ENCODE measurements at places on chromosomes 4 and X.

DNA sequence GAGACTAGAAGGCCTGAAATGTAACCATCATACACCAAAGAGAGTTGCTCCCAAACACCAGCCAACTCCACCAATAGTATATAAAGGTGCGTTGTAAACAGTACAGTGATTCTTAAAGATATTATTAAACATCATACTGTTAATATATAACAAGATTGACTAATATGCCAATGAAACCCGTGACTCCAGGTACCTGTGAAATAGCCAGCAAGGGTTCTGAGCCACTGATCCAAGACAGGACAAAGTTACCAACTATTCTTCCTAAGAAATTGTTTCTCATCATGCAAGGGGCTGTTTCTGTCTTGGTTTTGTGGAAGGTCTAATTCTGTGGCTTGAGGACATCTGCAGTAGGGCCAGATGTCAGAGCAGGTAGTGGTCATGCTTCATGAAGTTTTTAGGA, 47.2 kb downstream of the FHL1 start:
- DNase-seq, result no peak

DNA sequence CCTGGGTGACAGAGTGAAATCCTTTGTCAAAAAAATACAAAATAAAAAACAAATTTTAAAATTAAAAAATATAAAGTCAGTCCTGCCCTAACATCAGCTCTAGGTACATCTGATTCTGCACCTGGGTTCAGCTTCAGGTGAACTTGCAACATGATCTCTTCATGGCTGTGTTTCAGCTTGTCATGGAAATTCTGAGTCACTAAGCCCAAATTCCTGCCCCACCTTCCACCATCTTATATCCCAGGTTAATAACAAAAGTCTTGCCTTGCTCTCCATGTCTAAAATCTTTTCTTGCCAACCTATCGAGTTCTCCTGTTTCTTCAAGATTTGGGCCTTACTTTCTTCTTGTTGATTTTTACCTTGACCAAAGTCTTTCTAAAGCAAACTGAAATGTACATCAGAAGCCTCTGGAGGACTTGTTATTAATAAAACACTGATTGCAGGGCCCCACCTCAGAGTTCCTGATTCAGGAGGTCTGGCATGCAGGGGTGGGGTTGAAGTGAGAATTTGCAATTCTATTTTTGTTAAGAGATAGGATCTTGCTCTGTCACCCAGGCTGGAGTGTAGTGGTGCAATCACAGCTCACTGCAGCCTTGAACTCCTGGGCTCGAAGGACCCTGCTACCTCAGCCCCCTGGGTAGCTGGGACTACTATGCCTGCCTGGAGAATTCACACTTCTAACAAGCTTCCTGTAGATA, 125.8 kb upstream of the VCX3A start:
- DNase-seq, result no peak

DNA sequence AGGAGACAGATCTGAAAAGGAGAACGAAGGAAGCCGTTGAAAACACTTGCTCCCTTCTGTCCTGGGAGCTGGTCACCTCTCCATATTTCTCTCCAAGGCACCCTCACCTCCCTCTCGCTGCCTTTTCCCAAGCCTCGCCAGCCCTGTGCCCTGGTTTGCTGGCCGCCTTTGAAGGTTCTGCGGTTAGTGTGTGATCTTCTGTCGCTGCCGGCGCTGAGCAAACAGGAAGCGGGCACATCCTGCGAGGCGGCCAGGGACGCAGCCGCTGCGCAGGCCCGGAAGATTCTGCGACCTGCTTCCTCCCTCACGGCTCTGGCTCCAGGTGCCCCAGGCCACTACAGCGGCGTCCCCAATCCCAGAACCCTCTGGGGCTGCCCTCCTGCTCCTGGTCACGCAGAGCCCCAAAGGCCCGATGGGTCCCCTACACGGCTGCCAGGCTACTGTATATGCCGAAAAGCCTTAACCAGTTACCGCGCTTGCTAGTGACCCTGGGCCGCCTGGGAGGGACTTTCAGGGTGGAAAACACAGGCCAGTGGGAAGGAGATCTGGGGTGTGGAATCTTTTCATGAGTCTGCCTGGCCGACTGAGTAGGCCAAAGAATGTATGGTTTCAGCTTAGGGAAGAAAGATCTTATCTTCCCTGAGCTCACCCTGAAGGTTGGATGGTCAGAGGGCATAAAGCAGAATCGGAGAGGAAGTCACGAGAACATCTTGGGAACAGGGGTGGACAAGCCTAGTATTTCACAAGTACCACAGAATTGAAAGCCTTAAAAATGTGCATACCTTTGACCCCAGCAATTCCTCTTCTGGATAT, 2.3 kb upstream of the SASH3 start:
- no peak for DNase-seq

DNA sequence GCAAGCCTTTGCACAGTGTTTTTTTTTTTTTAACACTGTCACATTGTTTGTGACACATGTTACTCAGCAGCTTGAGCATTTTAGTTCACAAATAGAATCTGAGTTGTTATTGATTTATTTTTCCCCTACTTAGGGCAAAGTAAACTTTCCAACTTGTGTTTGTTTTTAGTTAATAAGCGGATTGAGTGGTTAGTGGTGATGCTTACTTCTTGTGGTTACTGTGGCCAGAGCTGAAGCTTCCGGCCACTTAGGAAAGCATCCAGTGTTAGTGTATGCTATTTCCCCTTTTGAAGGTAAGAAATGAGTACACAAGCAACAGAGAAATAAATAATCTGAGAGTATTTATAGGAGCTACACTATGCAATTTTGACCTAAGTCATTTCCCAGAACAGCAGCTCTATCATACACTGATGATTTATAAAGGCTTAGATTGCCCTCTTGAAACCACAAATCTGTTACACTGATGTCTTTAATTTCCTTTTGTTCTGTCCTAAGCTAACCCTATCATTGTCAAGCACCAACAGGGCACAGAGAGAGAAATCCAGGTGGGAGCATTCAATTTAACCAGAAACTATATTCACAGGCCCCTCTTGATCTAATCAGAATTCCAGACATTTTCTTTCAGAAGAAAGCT, 2464.6 kb downstream of the PCDH7 start:
- no peak for DNase-seq
